ENCODE measurements at places on chromosomes 4 and X. TPM values are rescaled to one million over a fixed set of nuclear protein-coding genes. Genes with fewer than 3 reads are reported as not detected.

COX7B2 gene
- not detected for total RNA-seq

- H3K27me3 ChIP-seq, result no peaks in the 10 kb centered on the region
- no peaks in the 10 kb centered on the region for H3K36me3 ChIP-seq
- no peaks in the 10 kb centered on the region for H3K4me1 ChIP-seq
- no peak for DNase-seq
- no peak overlapping the region for H3K27ac ChIP-seq
- no peak overlapping the region for H3K4me3 ChIP-seq
These were observed 45.4 kb downstream of the COMMD8 start for GRCh38 chr4:47418147-47418546.

GRCh38 chr4:183968931-183969330 is 63.8 kb downstream of the STOX2 start:
- no peaks in the 10 kb centered on the region for H3K27me3 ChIP-seq
- no peak overlapping the region for H3K4me3 ChIP-seq
- no peak overlapping the region for H3K27ac ChIP-seq
- H3K36me3 ChIP-seq, result no peaks in the 10 kb centered on the region

GRCh38 chr4:153571006-153571545 is 104.9 kb downstream of the TMEM131L start:
- H3K36me3 ChIP-seq, result no peaks in the 10 kb centered on the region
- H3K27ac ChIP-seq, result peak overlapping the region; percentile 92
- H3K4me3 ChIP-seq, result no peak overlapping the region
- no peak for DNase-seq
- H3K4me1 ChIP-seq, result peaks cover 58% of the 10 kb centered on the region

FAM184B gene
- 1.1 TPM for total RNA-seq

DNA sequence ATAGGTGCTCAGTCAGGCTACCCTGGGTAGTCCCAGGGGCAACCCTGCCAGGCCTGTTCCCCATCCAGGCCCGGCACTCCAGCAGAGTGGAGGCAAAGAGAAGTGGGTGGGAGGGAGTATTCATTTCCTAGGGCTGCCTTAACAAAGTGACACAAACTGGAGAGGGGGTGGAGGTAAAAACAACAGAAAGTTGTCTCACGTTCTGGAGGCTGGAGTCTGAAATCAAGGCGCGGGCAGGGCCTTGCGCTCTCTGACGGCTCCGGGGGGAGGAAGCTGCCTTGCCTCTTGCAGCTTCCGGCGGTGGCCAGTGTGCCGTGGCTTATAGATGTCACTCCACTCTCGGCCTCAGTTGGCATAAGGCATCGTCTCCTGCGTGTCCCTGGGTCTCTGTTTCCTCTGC is 90.8 kb downstream of the DCTD start:
- no peak overlapping the region for H3K27ac ChIP-seq
- no peaks in the 10 kb centered on the region for H3K4me1 ChIP-seq
- no peak for DNase-seq
- H3K27me3 ChIP-seq, result no peaks in the 10 kb centered on the region
- H3K4me3 ChIP-seq, result no peak overlapping the region

TLR3 gene
- 4.0 TPM for total RNA-seq

JCHAIN gene
- total RNA-seq, result 1.3 TPM

GRCh38 chr4:174154215-174154854 is 129.1 kb downstream of the FBXO8 start:
- no peaks in the 10 kb centered on the region for H3K27me3 ChIP-seq
- H3K27ac ChIP-seq, result no peak overlapping the region
- H3K4me3 ChIP-seq, result peak overlapping the region; percentile 47
- DNase-seq, result no peak
- H3K36me3 ChIP-seq, result no peaks in the 10 kb centered on the region
- no peaks in the 10 kb centered on the region for H3K4me1 ChIP-seq

GRCh38 chrX:20454117-20454516 is 187.4 kb upstream of the RPS6KA3 start:
- H3K4me1 ChIP-seq, result no peaks in the 10 kb centered on the region
- no peak for DNase-seq
- H3K27me3 ChIP-seq, result no peaks in the 10 kb centered on the region
- H3K36me3 ChIP-seq, result no peaks in the 10 kb centered on the region
- no peak overlapping the region for H3K4me3 ChIP-seq

CYSLTR1 gene
- total RNA-seq, result 0.86 TPM

PDCL2 gene
- total RNA-seq, result not detected

MAGEE2 gene
- total RNA-seq, result not detected

CXCL1 gene
- total RNA-seq, result 1.8 TPM

GRCh38 chr4:155666344-155667221 is at the start of gene GUCY1A1:
GUCY1A1 (plus strand) TSS chr4:155666848; CDS start chr4:155696868, 30,020 bp downstream.
- H3K4me3 ChIP-seq, result peak within 1 kb of the TSS; percentile 67
- DNase-seq, result peak; percentile 16
- no peaks in the 10 kb centered on the region for H3K4me1 ChIP-seq
- H3K36me3 ChIP-seq, result no peaks in the 10 kb centered on the region

HELT gene
- total RNA-seq, result not detected

SAGE1 gene
- total RNA-seq, result not detected

DNA sequence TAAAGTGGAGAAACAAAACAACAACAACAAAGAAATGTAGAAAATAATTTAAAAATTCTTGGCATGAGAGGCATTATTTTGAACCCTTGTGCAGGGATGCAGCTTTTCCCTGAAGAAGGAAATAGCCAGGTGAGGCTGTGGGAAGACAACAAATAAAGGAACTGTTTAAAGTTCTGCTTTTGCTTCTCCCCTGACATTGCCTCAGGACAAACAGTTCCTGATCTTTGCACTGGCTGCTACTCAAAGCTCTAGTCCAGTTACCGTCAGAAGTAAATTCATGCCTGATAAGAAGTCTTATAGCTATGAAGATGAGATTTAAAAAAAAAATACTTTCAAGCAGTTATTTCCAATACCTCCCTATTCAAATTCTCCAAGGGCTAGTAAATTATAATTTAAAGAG is 233.8 kb downstream of the IL15 start:
- no peaks in the 10 kb centered on the region for H3K4me1 ChIP-seq
- peaks cover 2% of the 10 kb centered on the region for H3K27me3 ChIP-seq
- DNase-seq, result no peak
- H3K4me3 ChIP-seq, result no peak overlapping the region
- H3K27ac ChIP-seq, result no peak overlapping the region

ZBED1 gene
- 31.2 TPM for total RNA-seq

UGT2B10 gene
- not detected for total RNA-seq

PAGE4 gene
- not detected for total RNA-seq

CENPI gene
- total RNA-seq, result 0.28 TPM

All from psoas muscle (tissue), 8 donors.